NCI-H1436 (cell line): ENCODE measurements at places on chromosomes 3 and 15.

GRCh38 chr15:53549697-53550305 is 209.7 kb downstream of the WDR72 start:
- DNase-seq, result no peak

DNA sequence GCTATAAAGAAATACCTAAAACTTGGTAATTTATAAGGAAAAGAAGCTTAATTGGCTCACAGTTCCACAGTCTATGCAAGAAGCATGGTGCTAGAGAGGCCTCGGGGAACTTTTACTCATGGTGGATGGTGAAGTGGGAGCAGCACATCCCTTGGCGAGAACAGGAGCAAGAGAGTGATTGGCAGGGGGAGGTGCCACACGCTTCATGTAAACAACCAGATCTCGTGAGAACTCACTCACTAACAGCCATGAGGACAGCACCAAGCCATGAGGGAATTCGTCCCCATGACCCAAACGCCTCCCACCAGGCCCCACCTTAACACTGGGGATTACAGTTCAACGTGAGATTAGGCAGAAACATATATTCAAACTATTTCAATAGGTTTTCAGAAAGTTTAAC is 28.0 kb downstream of the GABRB3 start:
- DNase-seq, result no peak

DNA sequence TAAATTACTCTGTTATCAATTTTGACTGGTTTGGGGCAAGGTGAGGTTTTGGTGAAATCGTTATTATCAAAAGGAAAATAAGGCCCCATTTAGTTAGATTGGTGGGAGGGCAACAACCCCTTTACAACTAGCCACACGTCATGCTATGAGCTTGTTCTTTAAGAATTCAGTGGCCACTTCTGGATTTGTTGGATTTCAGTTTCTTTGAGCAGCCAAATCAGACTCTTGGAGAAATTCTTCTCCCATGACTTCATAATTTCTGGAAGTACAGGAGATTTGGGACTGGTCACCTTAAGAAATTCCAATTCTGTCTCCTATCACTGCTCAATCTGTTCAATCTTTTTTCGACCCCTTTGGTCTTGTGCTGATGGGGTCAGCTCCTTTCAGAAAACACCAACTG is 14.8 kb upstream of the WNT5A start:
- DNase-seq, result no peak

GRCh38 chr3:33881156-33882064 is 83.0 kb downstream of the PDCD6IP start:
- DNase-seq, result no peak

- DNase-seq, result no peak
Measured at GRCh38 chr15:75836959-75837334, 6.3 kb upstream of the UBE2Q2 start.

GRCh38 chr3:188947401-188948280 is 224.1 kb upstream of the TPRG1 start:
- DNase-seq, result peak; percentile 99

DNA sequence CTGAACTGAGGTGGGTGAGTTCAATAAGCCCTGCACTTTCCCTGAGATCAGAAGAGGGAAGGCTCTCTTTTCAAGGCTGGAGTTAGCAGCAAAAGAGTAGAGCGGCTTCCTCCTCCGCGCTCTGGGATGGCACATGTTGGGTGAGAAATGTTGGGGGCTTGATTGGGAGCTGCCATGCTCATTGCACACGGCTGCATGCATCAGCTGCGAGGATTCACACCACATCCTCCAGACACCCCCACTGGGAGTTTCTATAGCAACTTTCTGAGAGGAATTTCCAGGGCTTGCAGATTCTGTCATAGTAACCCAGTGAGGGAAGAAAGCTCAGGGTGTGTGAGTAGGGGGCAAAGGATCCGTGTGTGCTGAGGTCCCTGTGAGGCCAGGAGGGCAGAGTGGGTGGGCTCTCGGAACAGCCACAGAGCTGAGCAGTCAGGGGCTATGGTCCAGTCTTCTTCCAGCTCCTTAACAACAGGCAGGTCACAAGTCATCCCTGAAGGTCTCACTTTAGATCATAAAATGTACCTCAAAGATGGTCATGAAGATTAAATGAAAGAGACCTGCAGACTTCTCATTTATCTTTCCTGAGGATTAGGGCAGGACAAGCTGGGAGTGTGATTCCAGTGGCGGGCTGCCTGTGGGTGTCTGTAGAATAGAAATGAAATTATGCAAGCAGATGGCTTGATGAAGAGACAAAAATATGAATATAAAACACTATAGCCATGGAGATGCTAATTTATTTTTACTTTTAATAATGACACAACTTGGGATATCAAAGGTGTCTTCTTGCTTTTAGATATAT is 75.7 kb upstream of the CHRNA7 start:
- DNase-seq, result no peak

GRCh38 chr3:117580806-117581205 is 871.2 kb downstream of the TUSC7 start:
- no peak for DNase-seq

GRCh38 chr3:55483196-55484095 is 3.7 kb downstream of the WNT5A start:
- no peak for DNase-seq

DNA sequence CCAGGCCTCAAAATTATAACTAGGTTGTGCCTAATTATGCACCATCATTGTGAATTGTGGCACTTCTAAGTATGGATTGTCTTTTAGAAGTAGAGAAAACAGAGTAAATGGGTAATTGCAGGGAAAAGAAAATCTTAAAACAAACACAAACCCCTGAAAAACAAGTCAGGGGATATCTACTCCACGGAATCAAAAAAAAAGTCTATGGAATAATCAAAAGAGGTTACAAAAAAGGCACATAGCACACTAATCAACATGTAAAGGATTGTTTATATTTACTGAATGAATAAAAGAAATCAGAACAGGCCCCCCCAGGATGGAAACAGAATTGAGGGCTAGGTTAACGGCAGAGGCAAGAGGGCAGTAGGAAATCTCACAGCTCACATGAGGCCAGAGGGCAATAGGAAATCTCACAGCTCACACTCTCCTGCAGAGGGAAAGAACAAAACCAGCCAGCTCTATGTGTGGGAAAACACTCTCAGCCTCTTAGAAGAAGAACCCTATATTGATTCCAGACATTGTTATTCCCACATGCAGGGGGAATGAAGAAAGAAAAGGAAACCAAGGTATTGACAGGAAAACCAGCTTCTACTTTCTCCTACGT is 72.7 kb upstream of the FNDC3B start:
- DNase-seq, result no peak

GRCh38 chr3:12903000-12903800 is 61.8 kb upstream of the RPL32 start:
- DNase-seq, result no peak

DNA sequence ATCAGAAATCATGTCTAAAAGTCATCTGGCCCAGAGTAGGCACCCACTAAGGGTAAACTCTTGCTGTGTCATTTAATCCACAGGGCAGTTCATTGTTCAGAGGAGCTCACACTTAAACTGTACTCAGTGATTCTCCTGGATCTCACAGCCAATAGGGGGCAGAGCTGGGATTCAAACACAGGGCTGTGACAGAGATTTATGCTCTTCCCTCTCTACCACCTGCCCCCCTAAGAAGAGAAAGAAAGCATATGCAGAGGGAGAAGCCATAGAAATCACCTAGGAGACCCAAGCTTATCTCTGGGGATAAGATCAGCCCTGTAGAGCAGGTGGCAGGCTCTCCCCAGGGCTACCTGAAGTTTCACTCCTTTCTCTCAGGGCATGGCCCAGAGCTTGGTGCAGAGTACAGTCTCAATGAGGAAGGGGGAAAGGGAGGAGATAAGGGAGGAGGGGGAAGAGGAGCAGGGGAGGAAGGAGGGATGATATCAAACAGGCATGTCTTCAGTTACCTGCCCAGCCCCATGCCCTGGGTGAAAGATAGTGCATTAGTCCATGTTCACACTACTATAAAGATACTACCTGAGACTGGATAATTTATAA is 51.8 kb upstream of the ADPGK start:
- DNase-seq, result peak; percentile 94

DNA sequence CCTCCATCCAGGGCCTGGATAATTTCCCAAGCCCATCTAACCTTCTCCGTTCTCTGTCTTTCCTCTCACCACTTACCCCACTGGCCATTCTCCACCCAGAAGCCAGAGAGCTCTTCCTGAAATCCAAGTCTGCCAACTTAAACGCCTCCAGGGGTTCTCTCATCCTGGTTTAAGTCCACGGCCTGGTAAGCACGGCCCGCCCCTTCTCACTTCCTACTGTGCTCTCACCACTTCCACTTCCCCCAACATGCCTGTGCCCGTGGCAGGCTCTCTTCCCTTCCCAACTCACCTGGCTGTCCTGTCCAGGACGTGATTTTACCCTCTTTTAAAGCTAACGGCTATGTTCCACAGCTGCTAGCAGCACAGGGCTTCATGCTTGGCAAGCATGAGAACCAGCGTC is 1.7 kb upstream of the CX3CR1 start:
- no peak for DNase-seq

GRCh38 chr3:144957398-144958101 is 985.9 kb downstream of the DIPK2A start:
- peak; percentile 53 for DNase-seq

DNA sequence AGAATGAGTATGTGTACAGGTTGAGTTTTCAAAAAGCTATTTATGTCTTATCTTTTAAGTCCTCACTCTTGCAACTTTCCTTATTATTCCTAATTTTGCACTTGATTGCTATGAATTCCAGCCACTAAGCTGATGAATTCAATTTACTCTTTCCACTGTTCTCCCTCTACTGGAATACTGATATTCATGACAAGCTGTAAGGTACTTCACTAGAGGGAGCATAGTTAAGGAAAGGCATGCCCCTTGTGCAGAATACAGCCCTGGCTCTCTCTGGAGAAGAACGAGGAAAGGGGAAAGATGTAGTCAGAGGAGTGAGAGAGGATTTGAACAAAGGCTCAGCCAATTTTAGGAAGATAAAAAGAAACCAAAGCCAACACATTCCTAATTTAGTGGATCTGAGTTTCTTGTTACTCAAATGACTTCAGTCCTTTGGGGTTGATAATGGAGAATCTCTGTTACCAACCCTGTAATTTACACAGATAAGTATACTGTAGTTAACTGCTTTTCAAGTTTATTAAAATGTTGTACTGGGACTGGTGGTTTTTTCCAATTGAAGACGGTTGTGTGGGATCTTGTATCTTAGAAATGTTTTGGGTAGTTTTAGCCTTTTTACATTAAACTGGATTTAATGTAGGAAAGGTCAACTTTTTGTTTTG is 4.0 kb downstream of the SCAANT1 start:
- no peak for DNase-seq

DNA sequence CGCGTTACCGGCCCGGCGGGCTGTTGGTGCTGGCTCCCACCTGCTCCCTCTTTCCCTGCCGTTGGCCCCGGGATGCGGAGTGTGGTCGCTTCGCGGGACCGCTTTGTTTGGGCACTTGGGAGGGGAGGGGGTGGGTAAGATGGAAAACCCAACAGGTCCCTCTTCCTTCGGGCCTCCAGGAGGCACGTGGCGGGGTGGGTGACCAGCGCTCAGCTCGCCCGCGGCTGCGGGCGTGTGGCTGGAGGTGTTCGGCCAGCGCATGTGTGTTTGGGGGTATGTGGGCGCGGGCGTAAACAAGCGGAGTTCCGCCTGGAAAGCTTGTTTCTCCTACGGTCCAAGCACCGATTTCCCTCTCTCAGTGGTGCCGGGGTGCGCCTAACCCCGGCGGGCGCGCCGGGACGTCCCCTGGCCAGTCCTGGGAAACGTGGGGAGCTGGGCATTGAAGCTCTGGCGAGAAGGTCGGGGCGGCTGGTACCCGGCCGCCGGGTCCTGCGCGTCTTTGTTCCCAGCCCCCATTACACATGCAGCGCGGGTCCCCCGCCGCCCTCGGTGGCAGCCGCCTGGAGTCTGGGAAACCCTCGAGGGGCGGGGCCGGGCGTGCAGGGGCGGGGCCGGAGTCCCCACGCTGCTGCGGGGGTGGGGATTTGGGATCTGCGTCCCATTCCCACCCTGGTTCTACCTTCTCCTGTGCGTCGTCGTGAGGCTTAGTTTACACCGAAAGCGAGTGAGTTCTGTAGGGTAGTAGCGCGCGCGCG is 1.4 kb downstream of the ACVR2B start:
- DNase-seq, result peak; percentile 22

DNA sequence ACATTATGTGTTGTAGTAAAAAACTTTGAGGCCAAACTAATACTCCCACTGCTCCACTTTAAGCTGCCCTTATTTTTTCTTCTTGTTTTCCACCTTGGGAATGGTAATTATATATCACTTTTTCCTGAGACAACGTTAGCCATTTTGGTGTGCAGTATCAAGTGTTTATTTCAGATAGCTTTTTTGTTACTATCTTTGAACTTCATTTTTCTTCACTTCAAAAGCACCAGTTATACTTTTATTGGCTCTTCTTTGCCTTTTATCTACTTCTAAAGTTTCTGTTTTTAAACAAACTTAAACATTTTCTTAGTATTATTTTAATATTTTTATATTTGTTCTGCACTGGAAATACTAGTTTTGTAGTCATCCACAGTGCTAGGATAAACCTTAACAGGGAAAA is 6.5 kb downstream of the TOPAZ1 start:
- DNase-seq, result no peak

GRCh38 chr3:66483006-66483405 is 17.8 kb downstream of the LRIG1 start:
- DNase-seq, result no peak

GRCh38 chr15:64686130-64686735 is 89.2 kb downstream of the RBPMS2 start:
- peak; percentile 59 for DNase-seq

- peak; percentile 99 for DNase-seq
Measured at GRCh38 chr3:129428376-129429079, at the start of gene EFCAB12. Gene EFCAB12, minus strand, starts transcription at chr3:129428636. Its CDS starts 148 bp downstream, at chr3:129428488.

- DNase-seq, result no peak
Measured at GRCh38 chr3:126979046-126979628, 3.8 kb upstream of the PLXNA1 start.

DNA sequence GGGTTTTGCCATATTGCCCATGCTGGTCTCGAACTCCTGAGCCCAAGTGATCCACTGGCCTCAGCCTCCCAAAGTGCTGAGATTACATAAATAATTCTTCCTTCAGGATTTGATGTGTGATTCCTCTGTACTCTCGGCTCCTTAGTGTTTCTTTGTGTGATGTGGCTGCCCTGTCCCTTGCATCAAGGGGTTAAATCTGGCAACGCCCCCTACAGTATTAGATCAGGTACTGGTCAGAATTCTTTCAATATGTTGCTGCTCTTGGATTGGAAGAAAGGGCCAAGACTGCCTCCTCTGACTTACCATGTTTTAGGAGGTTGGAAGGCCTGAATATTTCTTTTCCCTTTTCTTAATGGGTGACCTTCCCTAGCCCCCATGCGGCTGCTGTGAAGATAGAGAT is 390.6 kb upstream of the WNT5A start:
- DNase-seq, result no peak

- DNase-seq, result no peak
Measured at GRCh38 chr3:66326340-66326739, 105.5 kb downstream of the SLC25A26 start.

- DNase-seq, result no peak
Measured at GRCh38 chr15:93257920-93258319, 168.9 kb upstream of the RGMA start.

DNA sequence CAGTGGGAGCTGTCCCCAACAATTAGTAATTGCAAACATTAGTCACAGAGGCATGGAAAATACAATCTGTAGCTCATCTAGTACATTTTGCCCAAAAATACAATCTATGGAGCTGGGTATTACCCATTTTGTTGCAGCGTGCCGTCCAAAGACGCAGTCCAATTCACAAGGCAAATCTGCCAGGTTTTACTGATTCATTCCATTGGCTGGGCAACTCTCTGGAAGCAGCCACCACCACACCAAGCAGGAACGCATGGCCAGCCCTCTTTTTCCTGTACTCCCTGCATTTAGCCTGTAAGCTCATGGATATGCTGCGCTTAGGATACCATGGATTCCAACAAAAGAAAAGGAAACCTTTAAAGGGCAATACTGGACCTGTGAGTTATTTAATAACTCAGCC is 60.5 kb upstream of the ARRDC4 start:
- no peak for DNase-seq

GRCh38 chr15:69939513-69940440 is 157.9 kb downstream of the TLE3 start:
- DNase-seq, result no peak
